ENCODE measurements at places on chromosomes 12 and 14.
A peak's percentile ranks its signal among the peaks of the same experiment; 100 is the strongest.

DNA sequence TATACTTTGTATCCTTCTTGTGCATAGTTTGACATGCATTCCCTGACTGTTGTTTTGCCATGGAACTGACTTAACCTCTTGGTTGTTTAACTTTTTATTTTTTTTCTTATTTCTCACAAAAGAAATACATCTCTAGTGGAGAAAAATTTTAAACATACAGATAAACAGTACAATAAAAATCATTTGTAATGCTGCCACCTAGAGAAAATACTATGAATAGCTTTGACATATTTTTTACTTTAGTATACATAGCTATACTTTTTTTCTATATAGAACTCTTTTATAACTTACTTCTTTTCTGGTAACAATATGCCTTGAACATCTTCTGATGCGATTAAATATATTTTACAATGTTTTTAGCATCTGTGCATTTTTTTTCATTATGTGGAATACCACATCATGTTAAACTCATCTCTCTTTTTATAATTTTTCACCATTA lies 184.5 kb downstream of the AKAP6 start:
- DNase-seq: peak; percentile 44

GRCh38 chr12:16323010-16323409 lies 24.4 kb upstream of the MGST1 start:
- no peak for DNase-seq

DNA sequence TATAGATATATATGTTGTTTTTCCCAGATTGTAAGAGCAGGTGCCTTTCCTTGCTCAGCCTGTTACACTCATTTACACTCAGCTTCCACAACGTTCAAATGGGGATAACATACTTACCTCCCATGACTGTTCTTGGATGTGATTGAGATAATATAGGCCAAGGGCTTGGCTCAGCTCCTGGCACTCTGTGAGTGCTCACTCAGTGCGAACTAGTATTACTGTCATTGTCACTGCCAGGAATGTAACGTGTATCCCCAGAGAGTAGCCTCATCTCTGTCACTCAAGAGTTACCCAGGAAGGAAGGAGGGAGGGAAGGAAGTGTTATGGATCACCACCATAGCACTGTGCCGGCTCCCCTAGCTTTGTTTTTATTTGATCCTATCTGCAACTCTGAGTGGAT lies 307.9 kb downstream of the PDZRN4 start:
- no peak for DNase-seq

- DNase-seq: no peak
Observed at GRCh38 chr14:103704708-103705107, 10.5 kb downstream of the XRCC3 start.

Measured in midbrain (tissue), 1 donor.